Activated CD4-positive, alpha-beta T cell treated with anti-CD3 and anti-CD28 coated beads, Interleukin-2, amount 10 ng/mL, durations not matched to agents 24 days and 14 days (primary cell): ENCODE measurements at places on chromosomes 2 and 18.
A peak's percentile ranks its signal among the peaks of the same experiment; 100 is the strongest.

DNA sequence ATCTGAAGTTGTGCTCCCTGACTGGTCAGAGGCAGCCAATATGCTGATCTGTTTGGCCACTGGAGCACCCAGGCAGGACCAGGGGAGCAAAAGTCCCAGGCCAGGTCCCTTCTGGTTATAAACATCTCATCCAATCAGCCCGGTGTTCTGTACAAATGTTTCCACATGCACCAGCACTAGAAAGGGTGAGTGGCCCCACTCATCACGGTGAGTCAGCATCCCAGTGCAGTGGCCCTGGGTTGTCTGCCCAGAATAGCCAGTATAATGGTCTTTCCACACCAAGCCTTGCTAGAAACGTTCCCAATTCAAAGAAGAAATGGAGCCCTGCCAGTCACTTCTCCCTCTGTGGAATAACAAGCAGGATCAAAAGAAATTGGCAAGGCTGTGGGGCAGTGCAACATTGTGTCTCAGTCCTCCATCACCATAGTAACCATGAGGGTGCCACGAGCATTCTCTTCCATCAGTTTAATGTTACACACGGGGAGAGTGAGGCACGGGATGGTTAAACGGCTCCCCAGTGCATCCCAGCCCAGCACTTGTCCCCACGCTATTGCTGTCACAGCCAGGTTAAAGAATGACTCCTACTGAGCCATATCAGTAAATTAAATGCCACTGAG lies 174.9 kb downstream of the SEPTIN10 start:
- no peak for DNase-seq

DNA sequence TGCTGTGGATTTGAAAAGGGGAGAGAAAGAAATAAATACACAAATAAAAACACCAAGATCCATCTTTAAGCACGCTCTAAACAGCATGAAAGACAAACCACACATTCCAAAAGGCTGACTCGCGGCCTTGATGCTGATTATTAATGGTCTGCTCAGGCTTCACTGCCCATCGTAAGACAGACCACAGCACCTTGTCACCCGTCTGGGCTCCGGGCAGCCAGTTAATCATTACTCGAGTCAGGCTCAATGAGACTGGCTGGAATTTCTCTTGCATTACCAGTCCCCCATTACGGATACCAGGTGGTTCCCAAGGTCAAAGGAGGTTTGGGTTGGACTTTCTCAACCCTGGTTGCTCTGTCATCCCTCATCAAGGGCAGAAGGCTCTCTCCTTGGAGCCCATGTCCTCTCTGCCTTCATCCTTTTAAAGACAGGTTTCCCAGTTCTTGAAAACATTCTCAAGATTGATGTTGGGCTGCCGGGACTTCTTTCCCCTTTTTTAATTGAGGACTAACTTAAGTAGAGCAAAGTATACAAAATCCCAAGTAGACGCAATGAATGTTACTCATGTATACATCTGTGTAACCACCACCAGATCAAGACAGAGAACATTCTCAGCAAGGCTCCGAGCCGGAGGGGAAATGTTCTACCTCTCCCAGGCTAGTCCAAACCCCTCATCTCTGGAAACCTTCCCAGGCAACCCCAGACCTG lies 8.1 kb downstream of the SMAD7 start:
- DNase-seq, result no peak

DNA sequence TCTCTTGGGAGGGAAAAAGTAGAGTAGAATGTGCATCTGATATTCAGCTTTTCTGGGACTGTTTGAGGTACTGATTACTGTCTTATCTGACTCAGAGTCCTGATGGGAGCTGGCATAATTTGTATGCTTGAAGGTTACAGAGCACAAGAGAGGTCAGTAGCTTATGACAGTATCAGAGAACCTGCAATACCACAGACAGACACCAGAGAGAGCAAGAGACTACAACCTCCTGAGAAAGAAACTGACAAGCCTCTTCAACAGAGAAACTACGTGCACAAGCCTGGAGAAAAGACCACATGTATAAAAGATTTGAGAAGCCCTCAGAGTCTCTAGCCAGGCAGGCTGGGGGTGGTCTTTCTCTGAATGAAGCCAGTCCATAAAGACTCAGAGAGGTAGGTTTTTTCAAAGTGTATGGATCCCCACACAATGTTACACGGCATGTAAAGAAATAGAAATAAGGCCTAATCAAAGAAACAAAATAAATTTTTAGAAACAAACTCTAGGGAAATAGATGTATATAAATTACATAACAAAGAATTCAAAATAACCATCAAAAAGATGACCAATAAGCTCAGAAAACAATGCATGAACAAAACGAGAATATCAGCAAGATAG lies 568.3 kb downstream of the LRRTM4 start:
- DNase-seq, result peak; percentile 52

GRCh38 chr2:26475037-26475436 lies 2.9 kb downstream of the OTOF start:
- DNase-seq, result no peak

DNA sequence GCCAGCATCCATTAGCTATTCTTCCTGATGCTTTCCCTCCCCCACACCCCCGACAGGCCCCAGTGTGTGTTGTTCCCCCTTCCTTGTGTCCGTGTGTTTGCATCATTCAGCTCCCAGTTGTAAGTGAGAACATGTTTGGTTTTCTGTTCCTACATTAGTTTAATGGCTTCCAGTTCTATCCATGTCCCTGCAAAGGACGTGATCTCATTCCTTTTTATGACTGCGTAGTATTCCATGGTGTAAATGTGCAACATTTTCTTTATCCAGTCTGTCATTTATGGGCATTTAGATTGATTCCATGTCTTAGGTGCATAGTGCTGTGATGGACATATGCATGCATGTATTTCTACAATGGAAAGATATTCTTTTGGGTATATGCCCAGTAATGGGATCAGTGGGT lies 104.7 kb downstream of the TMEM185B start:
- DNase-seq, result no peak

DNA sequence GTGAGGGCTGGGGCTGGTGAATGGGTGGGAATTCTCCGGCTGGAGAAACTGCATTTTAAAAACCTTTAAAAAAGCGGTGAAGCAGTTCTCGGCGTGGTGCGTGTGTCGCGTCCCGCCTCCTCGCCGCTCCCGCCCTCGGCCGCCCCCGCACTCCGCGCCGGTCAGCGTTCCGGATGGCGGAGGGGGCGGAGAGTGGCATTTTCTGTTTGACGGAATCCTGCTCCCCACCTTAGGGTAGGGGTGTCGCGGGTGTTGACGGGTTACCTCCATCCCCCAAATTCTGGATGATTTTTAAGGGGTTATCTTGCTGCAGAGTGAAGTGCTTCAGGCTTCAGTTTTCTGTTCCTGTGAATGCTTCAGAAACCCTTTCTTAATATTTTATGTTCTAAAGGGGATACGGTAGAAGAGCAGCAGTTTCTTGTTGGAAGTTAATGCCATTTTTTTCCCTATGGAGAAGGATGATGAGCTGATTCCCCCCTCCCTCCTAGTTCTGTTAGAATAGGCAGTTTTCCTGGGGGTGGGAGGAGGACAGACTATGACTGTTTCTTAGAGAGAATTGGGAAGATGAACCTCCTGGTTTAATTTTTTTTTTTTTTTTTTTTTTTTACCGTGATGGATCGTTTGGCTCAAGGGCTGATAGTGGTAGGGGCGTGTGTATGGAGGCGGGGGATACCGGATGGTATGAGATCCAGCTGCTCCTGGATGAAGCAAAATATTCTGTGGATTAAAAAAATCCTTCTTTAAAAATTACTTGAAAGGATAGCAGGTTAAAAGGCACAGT lies 756 bp downstream of the ABI2 start:
- peak; percentile 87 for DNase-seq

DNA sequence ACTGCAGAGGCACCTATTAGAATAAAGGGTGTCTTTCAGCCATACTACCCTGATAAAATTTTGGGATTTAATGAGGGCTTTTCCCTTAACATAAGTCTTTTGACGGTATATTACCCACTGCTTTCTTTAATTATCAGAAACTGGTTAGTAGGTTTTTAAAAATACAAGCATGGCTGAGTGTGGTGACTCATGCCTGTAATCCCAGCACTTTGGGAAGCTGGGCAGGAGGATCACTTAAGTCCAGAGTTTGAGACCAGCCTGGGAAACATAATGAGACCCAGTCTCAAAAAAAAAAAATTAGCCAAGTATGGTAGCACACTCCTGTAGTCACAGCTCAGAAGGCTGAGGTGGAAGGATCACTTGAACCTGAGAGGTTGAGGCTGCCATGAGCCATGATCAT lies 16.1 kb downstream of the CPSF3 start:
- DNase-seq, result no peak

GRCh38 chr2:151947813-151948165 lies 119.6 kb upstream of the ARL5A start:
- no peak for DNase-seq

DNA sequence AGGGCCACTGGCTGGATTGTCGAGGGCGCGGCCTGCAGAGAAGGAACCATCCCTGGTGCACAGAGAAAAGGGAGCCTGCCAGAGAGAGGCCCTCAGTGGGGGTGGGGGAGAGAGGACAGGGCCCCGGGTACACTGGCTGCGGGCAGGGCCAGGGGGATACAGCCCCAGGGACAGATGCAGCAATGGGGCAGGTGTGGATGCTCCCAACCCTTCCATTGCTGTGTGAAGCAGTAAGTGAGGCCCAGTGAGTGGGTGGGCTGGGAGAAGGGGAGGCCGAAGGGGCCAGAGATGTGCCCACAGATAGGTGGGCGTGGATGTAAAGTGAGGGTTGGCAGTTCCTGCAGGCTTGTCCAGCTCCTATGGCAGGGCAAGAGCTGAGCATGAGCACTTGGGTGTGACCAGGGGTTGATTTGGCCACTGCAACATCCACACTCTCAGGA lies 7.4 kb downstream of the AGXT start:
- no peak for DNase-seq
